ENCODE measurements at places on chromosomes 4 and X. TPM values are rescaled to one million over a fixed set of nuclear protein-coding genes. Genes with fewer than 3 reads are reported as not detected.

Gene MSX1
- 38.9 TPM for total RNA-seq

Gene PJA1
- total RNA-seq: 57.6 TPM

DNA sequence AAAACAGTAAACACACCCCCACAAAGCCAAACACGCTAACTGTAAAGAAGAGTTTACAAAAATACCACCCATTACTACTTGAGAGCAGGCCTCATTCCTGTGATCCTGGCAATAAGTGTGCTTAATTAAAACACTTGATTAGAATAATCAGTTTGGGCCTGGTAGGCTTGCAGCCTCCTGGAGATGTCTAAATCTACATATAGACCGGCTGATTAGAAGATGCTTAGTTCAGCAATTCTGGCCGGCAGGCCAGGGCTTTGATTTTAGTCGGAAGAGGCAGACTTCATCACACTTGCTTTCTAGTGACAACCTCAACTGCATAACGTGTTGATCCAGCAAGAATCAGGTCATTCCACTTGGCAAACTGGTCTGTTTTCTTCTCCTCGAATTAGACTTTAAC lies 114.0 kb downstream of the DCTD start:
- DNase-seq: no peak

DNA sequence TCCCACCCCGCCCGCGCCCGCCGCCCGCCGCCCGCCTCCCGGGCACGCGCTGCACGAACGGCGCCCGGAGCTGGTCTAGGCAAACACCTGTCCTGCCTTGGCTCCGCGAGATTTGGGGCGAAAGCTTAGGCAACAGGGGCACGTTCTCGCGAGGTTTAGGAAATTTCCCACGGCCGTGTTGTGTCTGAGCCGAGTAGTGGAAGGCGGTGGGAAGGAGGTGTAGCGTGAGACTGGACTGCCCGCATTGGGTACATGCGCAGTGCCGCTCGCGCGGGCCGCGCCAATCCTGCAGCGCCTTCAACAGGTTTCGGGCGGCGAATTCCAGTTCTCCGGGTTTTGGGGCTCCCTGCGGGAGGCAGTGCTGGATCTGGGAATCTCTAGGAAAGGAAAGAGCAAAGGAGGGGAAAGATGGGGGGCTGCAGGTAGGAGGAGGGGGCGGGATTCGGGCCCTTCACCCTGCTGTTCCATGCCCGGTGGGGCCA lies 1.3 kb upstream of the RBPJ start:
- DNase-seq: peak; percentile 98

DNA sequence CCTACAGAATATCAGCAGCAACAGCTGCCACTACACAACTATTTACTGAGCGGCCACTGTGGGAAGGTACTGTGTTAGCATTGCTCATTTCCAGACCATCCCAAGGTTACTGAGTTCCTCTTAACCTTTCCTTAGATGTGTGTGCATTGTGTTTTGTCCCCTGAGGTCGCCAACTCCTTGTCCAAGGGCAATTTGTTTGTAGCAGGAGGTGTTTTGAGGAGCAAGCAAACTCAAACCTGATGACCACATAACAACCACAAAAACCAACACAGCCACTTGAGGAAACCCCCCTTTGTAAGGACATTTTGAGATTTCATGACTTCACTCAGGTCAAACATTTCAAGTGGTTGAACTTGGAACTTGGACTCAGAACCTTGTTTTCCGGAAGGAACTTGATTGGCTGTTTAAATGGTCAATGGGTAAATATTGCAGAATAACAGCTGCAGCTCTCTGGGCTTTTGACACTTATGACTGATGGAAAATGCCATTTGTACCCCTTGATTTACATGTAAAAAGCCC lies 122.3 kb downstream of the MID1IP1 start:
- DNase-seq: no peak

Gene LDB2
- 53.2 TPM for total RNA-seq

Gene KLHL4
- total RNA-seq: 0.48 TPM

Gene ATP6AP2
- total RNA-seq: 112 TPM

DNA sequence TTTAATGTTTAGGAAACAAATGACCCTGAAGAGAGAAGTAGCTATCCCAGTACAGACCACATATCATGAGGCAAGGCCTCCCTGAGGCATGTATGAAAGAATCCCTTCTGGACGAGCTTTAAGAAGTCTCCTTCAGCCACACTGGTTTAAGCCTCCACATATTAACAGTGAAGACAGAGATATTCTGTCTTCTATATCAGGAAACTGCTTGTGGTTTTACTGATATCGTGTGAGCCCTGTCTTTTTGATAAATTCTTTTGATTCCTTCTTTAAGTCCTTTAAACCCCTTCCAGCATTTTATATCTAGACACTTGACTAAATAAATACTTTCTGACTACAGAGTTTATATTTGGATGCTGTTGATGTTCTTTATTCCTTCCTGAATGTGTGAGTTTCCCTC lies 45.9 kb upstream of the GPC4 start:
- DNase-seq: no peak

Gene SEPTIN6
- total RNA-seq: 16.1 TPM

Gene FOXP3
- not detected for total RNA-seq

Gene MAOB
- 113 TPM for total RNA-seq

GRCh38 chrX:148670277-148670676 lies 169.9 kb downstream of the AFF2 start:
- DNase-seq: no peak

DNA sequence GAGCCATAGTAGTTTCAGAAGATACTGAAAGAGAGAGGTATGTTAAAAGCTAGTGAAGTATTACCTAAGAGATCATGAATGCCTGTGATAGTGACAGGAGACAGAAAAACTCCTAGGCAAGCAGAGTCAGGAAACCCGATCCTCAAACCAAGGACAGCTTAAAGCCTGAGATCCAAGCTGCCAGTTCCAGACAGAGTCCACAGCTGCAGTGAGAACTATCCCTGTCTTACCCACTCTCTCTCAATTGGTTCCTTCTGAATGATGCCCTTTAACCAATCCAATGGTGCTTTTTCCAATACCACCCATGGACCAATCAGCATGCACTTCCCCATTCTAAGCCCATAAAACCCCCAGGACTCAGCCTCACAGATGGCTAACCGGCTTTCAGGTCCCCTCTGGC lies 90.4 kb upstream of the PCDH10 start:
- no peak for DNase-seq

DNA sequence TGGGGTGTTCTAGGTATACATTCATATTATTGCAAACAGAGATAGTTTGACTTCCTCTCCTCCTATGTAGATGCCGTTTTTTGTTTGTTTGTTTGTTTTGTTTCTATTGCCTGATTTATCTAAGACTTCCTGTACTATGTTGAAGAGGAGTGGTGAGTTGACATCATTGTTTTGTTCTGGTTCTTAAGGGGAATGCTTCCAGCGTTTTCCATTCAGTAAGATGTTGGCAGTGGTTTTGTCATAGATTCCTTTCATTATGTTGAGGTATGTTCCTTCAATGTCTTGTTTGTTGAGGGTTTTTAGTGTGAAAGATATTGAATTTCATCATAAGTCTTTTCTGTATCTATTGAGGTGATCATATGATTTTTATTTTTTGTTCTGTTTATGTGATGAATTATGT lies 401.6 kb upstream of the EPHA5 start:
- DNase-seq: no peak

DNA sequence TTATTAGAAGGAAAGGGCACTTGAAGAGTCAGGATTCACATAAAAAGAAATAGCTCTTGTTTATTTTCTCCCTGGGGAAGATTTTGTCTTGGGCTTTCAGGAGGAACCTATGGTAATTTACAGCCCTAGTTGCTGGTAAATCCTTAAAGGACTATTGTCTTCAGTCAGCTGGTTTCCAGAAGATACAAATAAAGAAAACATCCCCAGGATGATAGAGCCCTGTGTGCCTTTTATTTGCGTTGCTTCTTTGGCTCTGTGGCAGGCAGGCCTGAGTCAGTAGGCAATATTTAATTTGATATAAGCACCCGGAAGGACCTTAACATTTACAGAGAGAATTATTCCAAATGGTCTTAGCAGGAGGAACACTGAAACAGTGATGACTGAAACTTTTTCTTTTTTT lies 131.0 kb upstream of the SLC34A2 start:
- DNase-seq: no peak

Gene NHSL2
- total RNA-seq: 13.3 TPM

DNA sequence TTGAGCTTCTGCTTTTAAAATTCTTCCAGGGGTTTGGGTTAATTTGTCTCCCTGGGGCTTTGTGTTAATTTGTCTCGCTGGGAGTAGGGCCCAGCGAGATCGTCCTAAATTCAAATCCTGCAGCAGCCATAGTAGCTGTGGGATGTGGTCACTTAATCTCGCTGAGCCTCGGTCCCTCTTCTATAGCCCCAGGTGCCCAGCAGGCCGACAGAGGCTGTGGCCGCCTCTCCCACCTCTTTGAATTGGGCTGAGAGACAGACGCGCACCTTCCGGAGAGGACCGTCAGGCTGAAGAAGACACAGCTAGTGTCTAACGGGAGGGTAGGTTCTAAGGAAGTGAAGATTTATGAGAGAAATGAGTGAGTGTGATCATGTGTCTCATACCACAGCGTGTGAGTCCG lies 15.7 kb upstream of the WFS1 start:
- no peak for DNase-seq

DNA sequence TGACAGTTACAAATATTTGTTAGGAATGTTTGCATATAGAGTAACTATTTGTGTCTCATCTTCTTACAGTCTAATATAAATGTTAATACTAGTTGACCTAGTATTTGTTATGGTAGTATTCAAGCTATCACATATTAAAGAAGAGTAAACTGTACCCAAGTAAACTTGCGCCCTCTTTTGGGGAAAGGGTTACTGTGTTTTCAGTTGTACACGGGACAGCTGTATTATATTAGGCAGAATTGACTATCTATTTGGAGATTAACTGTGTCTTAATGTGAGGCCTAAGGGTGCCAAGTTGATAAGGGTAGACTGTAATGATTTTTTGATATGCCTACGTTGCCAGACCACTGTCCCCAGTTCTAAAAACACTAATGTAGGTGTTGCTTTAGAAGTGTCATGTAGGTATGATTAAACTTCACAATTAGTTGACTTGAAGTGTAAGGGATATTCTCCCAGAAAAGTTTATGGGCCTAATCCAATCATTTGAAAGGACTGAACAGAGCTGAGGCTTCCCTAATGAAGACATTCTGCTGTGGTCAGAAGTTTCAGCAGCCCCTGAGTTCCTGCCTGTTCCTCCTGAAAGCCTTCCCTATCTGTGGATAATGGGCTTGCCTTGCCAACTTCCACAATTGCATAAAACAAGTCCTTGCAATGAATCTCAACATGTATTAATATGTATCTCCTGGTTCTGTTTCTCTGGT lies 172.8 kb upstream of the CXCL13 start:
- no peak for DNase-seq

Gene COL4A6
- 0.16 TPM for total RNA-seq

DNA sequence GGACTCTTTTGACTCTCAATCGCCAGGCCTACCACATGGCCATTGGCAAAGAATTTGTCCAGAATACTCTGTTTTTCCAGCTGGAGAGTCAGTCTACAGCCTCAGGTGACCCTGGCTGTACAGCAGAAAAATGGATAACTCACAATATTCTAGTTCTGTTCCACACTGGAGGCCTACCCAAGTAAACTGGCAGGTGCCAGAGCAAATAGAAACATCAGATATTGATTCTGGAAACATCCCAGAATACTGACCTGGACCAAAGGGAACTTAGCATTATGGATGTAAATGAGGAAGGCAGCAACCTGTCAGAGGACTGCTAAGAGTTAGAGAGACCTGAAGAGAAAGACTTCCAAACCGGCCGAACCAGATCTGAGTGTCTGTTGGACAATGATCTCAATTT lies 147.9 kb upstream of the SMAD1 start:
- DNase-seq: no peak

DNA sequence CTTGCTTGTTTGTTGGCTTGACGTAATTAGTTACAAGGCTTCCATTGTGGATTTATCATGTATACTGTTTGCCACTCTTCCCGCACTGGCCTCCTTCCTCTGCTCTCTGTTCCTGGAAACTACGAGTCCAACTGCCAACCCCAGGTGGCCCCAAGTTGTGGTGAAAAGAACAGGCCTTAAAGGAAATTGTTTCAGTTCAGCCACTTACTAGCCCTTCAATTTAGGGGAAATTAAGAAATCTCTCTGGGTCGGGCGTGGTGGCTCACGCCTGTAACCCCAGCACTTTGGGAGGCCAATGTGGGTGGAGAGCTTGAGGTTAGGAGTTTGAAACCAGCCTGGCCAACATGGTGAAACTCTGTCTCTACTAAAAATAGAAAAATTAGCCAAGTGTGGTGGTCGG lies 28.0 kb downstream of the RBM47 start:
- DNase-seq: no peak

Gene SAGE1
- total RNA-seq: not detected

GRCh38 chr4:185779517-185779916 lies 32.5 kb downstream of the SORBS2 start:
- no peak for DNase-seq

DNA sequence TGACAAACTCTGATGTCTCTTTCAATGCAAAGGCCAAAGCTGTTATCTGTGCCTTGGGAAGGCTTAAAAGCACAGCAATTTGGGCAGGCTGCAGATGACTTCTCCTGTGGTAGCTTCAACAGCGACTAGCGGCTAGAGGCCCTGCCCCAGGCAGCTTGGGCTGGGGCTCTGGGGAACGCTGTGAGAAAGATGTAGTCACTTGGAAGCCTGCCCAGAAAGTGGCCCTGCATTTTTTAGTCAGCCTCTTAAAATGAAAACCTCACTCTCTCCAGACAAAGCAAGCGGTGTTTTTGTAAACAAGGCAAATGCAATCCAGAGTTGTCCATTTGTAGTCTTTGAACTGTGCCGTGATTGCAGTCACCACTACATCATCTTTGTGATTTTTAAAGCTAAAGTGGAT lies 27.5 kb downstream of the PCYT1B start:
- DNase-seq: no peak

Gene TCEAL5
- not detected for total RNA-seq

GRCh38 chr4:176273736-176274135 lies 4.7 kb upstream of the ASB5 start:
- no peak for DNase-seq

GRCh38 chr4:157294575-157294974 lies 74.0 kb downstream of the GRIA2 start:
- DNase-seq: no peak

Gene ACOX3
- 29.1 TPM for total RNA-seq

GRCh38 chr4:53595204-53595603 lies 3.9 kb upstream of the LNX1 start:
- DNase-seq: no peak

Gene CHRNA9
- not detected for total RNA-seq

- DNase-seq: no peak
Observed at GRCh38 chr4:165537028-165537648, 158.3 kb downstream of the CPE start.

GRCh38 chr4:172688534-172688933 lies 480.1 kb upstream of the GALNT7 start:
- DNase-seq: no peak

Gene CPLX1
- 3.0 TPM for total RNA-seq
